Astrocyte of the cerebellum (primary cell): ENCODE measurements at places on chromosomes 2 and 18.

GRCh38 chr18:60067426-60068210, 167.8 kb downstream of the PMAIP1 start:
- no peak for DNase-seq

- no peak for DNase-seq
These were observed 264.4 kb downstream of the AFF3 start for GRCh38 chr2:99877963-99878362.

DNA sequence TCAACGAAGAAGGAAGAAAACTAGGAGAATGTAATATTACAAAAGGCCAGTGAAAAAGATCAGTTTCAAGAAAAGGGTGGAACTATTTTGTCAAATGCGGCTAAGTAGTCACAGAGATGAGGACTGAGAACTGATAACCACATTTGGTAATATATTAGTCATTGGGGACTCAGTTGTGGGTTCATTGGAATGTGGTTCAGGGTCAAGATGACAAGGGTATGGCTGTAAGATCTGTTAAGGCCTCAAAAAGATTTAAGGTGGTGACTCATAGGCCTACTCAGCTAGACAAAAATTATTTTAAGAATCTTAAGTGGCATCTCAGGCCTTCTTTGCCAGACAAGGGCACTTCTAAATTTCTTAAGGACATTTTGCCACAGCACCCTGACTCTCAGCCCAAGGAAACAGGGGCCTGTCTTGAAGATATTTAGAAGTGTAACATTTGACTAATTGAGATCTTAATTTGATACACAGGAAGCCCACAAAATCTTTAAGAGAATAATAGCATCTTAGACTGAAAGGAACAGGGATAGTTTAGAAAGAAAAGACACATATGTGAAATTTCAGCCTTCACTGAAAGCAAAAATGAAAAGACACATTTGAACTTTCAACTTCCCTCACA, 81.3 kb downstream of the STRADB start:
- no peak for DNase-seq

GRCh38 chr2:217165547-217165946, 305.7 kb upstream of the TNP1 start:
- no peak for DNase-seq

DNA sequence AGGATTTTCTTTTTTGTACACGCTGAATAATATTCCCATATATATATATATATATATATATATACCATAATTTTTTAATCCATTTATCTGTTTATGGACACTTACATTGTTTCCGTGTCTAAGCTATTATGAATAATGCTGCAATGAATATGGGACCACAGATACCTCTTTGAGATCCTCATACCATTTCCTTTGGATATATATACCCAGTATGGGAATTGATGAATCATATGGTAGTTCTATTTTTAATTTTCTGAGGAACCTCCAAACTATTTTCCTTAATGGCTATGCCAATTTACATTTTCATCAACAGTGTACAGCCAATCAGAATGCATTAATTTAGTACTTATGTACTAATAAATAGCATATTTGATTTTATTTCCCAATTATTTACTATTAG, 53.1 kb downstream of the MERTK start:
- no peak for DNase-seq

DNA sequence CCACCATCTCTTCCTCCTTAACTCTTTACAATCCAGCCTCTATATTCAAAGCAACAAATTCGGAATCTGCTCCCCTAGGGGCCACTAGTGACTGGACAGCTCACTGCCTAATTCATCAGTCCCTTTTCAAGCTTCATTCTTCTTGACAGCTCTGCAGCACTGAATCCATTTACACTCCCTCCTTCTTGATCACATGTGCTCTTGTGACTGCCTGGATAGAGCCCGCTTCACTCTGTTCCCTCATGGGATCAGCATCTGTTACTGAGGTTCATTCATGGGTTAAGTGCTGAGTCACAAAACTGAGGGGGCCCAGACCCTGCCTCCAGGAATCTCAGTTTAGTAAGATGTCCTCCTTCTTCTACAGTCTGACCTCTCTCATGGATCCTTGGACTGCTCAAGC, 81.5 kb downstream of the CYRIA start:
- no peak for DNase-seq

GRCh38 chr2:214796911-214797310, 12.6 kb downstream of the BARD1 start:
- no peak for DNase-seq

DNA sequence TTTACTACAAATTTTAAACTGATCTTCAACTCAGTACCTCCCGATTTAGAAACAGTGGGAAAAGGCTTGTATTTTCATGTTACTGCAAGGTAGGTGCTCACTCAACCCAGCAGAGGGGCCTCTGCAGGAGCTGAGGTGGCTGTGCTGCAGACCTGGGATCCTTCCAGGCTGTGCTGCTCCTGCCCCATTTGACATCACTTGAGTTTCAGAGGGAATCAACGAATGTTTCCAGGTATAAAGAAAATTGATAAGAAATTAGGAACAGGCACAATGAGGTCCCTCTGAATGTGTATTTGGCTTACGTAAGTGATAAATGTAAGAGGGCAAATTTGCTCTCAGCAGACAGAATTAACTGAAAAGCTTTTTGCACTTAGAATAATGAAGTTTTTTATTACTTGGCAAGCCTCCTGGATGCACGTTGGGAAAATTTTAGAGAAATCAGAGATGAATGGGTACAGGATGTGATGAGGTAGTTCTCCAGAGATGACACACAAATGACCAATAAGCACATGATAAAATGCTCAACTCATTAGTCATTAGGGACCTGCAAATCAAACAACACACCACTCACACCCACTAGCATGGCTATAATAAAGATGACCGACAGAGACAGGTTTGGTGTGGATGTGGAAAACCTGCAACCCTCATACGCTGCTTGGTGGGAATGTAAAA, 114.0 kb downstream of the NOL10 start:
- DNase-seq: no peak

- DNase-seq: no peak
These were observed 91.6 kb upstream of the MGAT4A start for GRCh38 chr2:98822301-98823164.

DNA sequence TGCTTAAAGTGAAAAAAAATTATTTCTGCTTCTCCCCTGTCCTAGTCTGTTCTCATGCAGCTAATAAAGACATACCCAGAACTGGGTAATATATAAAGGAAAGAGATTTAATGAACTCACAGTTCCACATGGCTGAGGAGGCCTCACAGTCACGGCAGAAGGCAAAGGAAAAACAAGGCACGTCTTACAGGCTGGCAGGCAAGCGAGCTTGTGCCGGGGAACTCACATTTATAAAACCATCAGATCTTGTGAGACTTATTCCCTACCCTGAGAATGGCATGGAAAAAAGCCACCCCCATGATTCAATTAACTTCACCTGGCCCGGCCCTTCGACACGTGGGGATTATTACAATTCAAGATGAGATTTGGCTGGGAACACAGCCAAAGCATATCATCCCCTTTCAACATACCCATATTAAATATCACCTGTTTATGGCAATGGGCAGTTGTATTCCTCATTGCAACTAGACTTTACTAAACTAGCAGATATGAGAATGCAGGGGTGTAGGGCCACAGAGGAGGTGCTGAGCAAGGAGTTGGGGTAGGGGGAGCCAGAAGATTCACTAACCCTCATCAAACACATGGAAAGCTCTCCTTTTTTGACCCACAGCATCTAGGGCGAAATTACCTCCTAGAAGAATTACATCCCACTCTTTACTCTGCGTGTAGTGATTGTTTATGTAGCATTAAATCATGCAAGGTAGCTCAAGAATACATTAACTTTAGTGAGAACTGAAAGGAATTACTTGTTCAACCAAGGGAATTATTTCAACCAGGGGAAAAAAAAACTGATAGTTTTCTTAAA, 183.3 kb upstream of the DOK6 start:
- no peak for DNase-seq

DNA sequence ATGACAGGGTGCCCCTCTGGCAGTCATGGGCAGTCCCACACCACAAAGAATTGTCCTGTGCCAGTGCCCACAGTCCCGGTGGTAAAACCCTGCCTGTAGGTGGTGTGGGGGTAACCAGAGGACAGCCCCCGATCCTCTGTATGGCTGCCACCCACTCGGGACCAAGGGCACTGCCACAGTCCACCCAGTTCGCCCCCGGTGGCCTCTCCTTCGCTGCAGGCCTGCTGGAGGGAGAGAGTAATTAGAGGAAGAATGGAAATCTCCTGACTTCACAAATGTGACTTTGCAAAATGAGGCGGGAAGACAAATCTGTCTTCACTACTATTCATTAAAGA, 11.4 kb downstream of the GBX2 start:
- DNase-seq: no peak

DNA sequence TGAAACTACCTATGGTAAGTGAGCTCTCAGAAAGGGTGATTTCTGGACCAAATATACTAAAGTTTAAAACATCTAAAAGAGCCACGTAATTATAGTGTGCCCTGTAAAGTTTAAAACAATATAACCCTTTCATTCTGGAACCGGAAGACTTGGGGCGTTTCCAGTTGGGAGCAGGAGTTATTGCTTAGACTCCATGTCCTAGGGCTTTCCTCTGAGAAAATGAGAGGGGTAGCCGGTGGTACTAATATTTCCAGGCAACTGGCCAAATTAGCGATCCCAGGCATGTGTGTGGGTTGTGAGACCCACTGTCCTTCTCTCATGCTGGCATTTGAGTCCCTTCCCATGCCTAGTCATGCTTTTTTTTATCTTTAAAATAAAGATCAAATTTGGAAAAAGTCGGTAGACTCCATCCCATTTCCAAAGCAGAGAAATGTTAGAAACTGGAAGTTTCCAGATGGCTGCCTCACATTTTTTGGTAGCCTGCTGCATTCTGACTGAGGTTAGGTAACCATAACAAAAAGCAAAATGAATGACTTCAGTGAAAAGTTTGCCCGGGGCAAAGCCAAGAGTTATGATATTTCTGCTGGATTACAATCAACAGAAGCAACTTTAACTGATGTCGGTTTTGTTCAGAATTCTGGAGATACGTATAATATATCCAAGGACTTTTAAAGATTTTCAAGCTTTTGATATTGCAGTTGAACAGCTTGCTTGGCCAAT, 227.4 kb downstream of the SS18 start:
- peak; percentile 13 for DNase-seq

- no peak for DNase-seq
These were observed 124.4 kb downstream of the DIS3L2 start for GRCh38 chr2:232085826-232086425.

DNA sequence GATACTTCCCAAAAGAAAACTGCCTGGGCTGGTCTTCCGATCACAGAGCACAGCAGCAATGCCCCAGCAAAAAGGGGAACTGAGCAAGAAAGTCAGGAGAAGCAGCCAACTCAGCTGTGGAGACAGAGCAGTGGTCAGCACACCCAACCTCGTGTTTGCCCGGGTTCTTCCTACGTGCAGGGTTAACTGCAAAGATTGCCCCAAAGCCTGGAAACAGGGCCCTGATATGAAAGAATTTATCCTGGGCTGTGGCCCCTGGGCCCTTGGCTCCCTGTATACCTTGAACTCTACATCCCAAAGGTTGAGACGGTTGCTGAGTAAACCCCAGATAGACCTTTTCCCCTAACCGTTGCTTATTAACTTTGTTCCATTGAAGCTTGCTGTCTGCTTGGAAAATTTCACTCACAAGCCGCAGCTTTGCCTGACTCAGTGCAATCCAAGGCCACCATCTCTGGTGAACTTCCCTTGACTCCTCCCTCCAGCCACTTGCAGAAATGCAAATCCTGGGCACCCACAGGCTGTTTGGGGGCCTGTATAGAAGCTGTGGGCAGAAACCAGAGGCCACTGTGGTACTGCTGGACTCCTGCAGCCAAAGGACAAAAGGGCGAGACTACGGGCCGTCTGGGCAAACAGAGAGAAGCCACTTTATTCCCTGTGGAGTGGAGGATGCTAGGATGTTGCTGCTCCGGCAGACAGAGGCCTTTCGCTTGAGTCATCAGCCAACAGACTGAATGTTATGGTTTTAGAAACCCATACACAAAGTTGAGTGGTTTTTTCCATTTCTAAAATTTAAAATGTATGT, 18.2 kb downstream of the NRP2 start:
- peak; percentile 84 for DNase-seq

GRCh38 chr2:30505500-30506180, 58.6 kb downstream of the LCLAT1 start:
- DNase-seq: no peak

- DNase-seq: no peak
These were observed 10.2 kb downstream of the TMEM17 start for GRCh38 chr2:62495761-62496160.

DNA sequence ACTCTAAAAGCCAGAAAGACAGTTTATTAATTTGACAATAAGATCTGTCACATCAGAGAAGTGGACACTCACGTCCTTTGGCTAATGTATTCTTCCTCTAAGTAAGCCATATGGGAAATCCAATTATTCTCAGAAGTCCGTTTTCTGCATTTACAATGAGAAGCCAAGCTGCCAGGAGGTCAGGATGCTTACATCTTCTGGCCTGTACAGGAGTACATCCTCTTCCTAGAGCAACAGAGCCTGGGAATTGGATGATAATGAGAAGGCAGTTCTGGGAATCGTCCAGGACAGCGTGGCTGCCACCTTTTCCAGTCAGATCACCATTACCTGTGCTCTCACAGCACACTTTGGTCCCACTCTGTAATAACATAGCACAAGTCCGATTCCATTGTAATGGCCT, 5.2 kb downstream of the RAPGEF4 start:
- no peak for DNase-seq

GRCh38 chr2:40625849-40626248, 174.0 kb upstream of the SLC8A1 start:
- DNase-seq: peak; percentile 47

- no peak for DNase-seq
These were observed 95.5 kb downstream of the KCTD18 start for GRCh38 chr2:200414367-200414766.

DNA sequence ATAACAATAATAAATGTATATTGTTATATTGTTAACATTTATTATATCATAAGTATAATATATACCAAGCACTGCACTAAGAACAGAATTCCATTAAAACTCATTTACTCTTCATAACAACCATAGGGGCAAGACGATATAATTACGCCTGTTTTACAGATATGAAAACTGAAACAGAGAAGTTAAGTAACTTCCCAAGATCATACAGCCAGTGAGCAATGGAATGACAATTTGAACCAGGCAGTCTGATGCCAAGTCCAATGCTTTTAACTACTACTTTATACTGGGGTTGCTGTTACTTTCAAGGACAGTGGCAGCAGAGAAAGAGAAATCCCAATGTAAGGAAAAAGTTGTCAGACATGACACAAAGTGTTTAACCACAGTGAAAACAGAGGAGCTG, 338.8 kb upstream of the ID2 start:
- no peak for DNase-seq

DNA sequence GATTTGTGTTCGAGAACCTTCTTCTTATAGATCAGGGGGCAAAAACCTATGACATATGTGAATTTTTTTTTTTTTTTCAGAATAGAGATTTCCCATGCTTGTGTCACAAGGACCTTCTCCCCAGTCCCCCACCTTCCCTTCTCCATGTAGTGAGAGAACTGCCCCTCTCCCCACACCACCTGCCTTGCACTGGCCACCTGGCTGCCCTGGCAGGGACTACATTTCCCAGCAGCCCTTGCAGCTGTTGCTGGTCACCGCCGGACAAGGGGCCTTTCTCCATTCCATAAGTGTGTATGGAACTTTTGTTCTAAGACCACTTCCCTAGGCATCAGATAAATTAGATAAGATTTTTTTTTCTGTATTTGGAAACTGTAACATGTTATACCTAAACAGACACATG, 22.2 kb downstream of the MBP start:
- no peak for DNase-seq
